ENCODE measurements at places on chromosomes 2 and 18. TPM values are rescaled to one million over a fixed set of nuclear protein-coding genes. Genes with fewer than 3 reads are reported as not detected.

The ARHGAP25 gene
- 7.8 TPM for total RNA-seq

The CNDP1 gene
- total RNA-seq: not detected

The TYMS gene
- 6.6 TPM for total RNA-seq

The NT5DC4 gene
- not detected for total RNA-seq

The RAB6C gene
- not detected for total RNA-seq

The UCN gene
- total RNA-seq: 0.96 TPM

The PLGLB2 gene
- 0.45 TPM for total RNA-seq

The POMC gene
- total RNA-seq: 6.8 TPM

The ABCB11 gene
- total RNA-seq: 0.20 TPM

The LYPD6B gene
- total RNA-seq: not detected

The RAB3GAP1 gene
- total RNA-seq: 54.5 TPM

The RNF103 gene
- total RNA-seq: 46.2 TPM

The SP100 gene
- total RNA-seq: 70.8 TPM

The IL36B gene
- total RNA-seq: not detected

The CACNB4 gene
- total RNA-seq: 0.57 TPM

The TSPYL6 gene
- not detected for total RNA-seq

The NPAS2 gene
- total RNA-seq: 39.1 TPM

The RIT2 gene
- not detected for total RNA-seq

The ALS2 gene
- total RNA-seq: 27.1 TPM

The ADAM17 gene
- total RNA-seq: 23.1 TPM

The NCKAP5 gene
- total RNA-seq: 7.3 TPM

The INO80B gene
- total RNA-seq: 20.4 TPM

The DNER gene
- 27.2 TPM for total RNA-seq

The CD28 gene
- total RNA-seq: 1.1 TPM

The SLC8A1 gene
- 907 TPM for total RNA-seq

The OR6B2 gene
- total RNA-seq: not detected

The SRD5A2 gene
- total RNA-seq: not detected

The L3MBTL4 gene
- 34.9 TPM for total RNA-seq

The LRRTM1 gene
- total RNA-seq: 0.97 TPM

The ZNF396 gene
- total RNA-seq: 1.5 TPM

The CAPN10 gene
- total RNA-seq: 36.9 TPM

The INHBB gene
- 1.7 TPM for total RNA-seq

The RAB17 gene
- total RNA-seq: 2.8 TPM

The SLC5A7 gene
- total RNA-seq: 0.14 TPM

The HOXD11 gene
- not detected for total RNA-seq

The SKA1 gene
- total RNA-seq: 0.11 TPM

The CCBE1 gene
- total RNA-seq: 0.78 TPM

The CRYGC gene
- not detected for total RNA-seq

The RRM2 gene
- 4.0 TPM for total RNA-seq

The PSTPIP2 gene
- total RNA-seq: 2.3 TPM

The FNDC4 gene
- 11.4 TPM for total RNA-seq

The USP37 gene
- total RNA-seq: 6.1 TPM

The PTPRN gene
- total RNA-seq: not detected

Data from right cardiac atrium (tissue), 5 donors.